ENCODE measurements at places on chromosomes 7 and 10.
A peak's percentile ranks its signal among the peaks of the same experiment; 100 is the strongest.

DNA sequence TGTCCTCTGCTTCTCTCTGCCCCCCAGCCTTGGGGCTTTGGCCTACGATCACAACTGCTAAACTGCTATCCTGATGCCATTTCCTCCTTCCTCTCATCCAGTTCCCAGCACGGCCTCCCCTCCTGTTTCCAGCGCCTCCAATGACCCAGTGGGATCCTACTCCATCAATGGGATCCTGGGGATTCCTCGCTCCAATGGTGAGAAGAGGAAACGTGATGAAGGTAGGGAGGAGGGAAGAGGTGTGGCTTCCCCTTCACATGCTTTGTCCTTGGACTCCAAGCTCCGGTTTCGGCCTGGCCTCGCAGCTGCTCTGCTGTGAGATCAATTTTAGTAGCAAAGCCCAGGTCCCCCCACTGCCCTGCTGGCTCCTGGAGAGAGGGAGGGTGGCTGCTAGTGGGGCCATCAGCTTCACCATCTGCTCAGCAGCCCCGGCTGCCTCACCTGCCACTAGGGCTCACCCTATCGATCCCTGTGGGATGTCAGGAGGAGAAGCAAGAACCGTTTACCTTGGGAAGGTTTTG is 35.8 kb downstream of the PAX2 start:
- DNase-seq, result no peak

GRCh38 chr7:94481279-94481678 is 28.3 kb upstream of the CASD1 start:
- no peak for DNase-seq

DNA sequence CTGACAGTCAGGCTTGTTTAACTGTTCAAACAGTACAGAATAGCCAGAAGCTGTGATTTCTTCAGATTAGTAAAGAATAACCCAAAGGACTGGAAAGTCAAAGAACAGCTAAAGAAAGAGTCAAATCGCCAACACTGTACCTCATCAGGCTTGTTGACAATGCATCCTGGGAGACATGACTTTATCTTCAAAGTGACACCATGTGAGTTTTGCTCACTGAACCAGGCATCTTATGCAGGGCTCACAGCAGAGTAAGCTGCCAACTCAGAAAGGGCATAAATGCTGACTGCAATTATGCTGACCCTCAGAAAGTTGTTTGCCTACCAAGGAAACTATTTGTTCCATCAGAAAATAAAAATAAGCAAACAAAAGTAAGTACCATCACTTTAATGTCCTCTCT is 96.4 kb downstream of the MAGI2 start:
- DNase-seq, result no peak

- no peak for DNase-seq
Measured at GRCh38 chr7:7569081-7569527, 2.4 kb downstream of the MIOS start.

DNA sequence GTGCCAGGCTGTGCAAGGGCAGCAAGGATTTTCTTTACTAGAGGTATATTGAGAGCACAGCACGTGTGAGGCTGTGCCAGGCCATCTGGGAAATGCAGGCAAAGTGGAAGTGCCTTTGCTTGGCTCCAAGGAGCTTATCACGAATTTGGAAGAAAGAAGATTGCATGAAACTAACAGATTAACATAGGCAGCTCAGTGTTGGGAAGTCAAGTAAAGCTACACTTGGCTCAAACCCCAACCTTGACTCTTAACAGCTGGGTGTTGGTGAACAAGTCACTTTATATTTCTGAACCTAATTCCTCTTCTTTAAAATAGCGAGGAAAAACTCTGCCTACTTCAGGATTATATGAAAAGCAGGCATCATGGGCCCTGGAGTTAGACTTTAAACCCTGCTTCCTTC is 105.2 kb downstream of the PLCE1 start:
- no peak for DNase-seq

DNA sequence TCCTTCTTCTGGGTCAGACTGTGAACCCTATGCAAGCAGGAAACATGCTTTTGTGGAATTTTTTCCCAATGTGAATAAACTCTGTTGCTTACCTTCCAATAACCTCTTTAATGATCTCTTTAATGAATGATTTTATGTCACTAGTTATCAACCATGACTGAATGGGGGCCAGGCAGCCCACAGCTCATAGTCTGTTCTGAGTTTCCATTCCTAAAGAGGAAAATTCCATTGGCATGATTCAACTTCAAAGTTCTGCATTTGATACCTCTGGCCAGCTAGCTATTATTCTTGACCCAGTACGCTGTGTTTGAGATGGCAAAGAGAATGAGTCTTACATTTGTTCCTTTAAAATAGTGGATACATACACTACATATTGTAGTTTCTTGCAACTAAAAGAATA is 867.8 kb upstream of the CELF2 start:
- DNase-seq, result no peak

GRCh38 chr7:143323653-143324052 is 7.7 kb downstream of the CLCN1 start:
- no peak for DNase-seq

DNA sequence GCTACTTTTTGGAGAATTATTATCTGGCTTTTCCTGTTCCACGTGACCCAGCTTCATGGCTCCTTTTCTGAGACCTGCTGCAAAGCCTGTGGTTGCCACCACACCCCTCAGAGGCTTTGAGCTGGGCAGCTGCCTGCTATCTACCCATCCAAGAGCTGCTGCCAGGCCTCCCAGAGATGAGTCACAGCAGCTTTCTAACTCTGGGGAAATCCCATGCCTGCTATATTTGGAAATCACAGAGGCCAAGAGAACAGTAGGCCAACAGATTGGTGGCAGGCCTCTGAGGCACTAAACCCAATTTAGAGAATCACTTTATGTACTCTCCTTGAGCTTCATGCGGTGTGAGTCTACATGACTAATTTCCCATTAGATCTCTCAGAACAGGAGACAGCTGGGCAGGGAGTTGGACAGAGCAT is 35.2 kb downstream of the SGCE start:
- DNase-seq, result peak; percentile 96

DNA sequence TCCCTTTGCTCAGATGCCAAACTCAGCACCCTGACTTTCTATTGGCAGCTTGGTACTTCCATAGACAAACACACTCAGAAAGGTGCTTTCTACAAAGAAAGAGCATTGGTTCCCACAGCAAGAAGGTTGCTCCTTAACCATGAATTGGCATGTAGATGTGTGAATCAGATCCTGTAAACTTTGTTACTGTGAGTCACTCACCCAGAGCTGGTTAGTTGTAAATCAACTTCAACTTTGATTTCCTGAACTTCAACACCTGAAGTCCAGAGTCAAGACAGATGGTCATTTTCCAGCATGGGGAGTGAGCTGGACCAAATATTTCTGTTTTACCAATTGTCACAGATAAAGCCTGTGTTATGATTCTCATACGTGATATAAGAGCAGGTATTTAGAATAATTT is 797.2 kb downstream of the TNS3 start:
- DNase-seq, result peak; percentile 92

- no peak for DNase-seq
Measured at GRCh38 chr7:24343614-24344013, 59.6 kb downstream of the NPY start.

GRCh38 chr10:43035800-43036199 is 41.1 kb upstream of the RET start:
- DNase-seq, result no peak

DNA sequence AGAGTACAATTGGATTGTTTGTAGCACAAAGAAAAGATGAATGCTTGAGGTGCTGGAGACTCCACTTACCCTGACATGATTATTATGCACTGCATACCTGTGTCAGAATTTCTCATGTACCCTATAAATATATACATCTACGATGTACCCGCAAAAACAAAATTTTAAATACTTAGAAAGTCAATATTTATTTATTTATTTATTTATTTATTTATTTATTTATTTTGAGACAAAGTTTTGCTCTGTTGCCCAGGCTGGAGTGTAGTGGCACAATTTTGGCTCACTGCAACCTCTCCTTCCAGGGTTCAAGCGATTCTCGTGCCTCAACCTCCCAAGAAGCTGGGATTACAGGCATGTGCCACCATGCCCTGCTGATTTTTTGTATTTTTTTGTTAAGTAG is 35.1 kb upstream of the EBF3 start:
- DNase-seq, result no peak

DNA sequence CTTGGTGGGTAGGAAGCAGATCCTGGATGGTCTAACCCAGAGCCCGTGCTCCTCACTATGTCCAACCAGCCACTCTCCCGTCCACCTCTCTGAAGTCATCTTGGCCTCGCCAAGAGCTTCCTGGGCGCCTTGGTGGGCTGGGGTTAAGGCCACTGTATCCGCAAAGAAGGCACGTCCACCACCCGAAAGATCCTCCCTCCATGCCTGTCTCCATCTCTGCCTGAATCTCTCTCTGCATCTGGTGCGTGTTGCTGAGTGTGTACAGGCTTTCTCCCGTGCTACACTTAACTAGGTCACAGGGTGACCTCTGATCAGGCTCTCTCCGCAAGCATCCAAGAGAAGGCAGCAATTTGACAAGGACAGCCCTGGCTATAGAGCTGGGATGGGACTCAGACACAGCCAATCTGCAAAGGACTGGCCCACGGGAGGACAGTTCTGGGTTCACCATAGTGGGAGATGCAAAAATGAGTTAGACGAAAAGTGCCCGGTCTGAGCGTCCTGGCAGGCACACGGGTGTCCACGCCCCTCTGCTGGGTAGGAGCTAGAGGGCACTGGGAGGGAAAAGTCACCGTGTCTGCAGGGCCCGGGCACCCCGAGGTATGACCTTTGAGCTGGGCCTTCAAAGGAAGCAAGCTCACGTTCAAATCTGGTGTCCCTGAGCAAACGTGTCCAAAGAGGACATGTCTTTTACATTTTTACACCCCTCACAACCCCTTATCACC is 9.4 kb upstream of the RFC2 start:
- DNase-seq, result no peak

DNA sequence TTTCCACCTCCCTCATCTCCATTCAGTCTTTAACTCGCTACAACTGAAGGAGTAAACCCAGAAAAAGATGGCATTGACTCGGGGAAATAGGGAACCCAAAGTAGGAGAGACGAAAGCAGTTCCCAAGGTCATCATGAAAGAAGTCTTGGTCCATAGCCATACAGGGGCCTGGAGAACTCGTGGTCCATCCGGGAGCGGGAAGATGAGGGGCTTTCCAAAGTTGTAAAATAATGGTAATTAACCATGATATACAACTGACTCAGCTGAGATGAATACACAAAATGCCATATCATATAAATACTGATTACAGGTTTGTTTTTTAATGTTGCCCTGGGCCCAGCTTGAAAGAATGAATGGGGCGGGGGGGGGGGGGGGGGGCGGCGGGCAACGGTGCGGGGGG is 32.3 kb downstream of the RBM17 start:
- no peak for DNase-seq

GRCh38 chr10:130016993-130017630 is 53.0 kb upstream of the EBF3 start:
- no peak for DNase-seq

DNA sequence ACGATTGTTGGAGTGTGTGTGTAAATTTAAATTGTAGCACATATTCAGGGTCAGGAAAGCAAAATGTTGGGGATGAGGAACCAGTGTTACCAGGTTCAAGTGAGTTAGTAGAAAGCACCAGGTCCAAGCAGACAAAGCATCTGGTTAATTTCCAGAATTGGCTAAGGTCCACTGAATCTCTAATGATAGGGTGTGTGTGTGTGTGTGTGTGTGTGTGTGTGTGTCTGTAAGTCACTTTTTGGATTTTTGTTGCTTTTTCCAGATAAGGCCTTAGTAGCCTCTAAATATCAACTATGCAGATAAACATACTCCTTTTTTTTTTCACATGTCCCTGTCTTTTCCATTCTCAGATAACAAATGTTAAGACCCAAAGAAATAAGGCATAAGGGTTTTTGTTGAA is 36.6 kb upstream of the FMC1 start:
- DNase-seq, result no peak

DNA sequence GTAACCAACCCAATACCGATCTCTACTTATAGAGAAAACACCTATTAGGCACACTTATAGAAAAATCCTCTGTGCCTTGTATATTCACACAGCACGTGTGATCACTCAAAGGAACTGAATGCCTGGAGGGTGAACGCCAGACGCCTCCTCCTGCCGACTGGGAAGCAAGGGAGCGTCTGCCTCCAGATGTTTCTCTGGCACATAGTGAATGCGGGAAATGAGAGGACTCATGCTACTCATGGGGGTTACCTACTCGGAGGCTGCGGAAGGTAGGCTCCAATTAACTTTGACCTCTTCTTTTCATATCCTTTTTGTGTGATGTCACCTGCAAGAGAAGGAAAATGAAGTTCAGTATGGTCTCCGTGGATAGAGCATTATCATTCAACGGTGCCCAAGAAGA is 203.3 kb downstream of the DIP2C start:
- DNase-seq, result no peak

DNA sequence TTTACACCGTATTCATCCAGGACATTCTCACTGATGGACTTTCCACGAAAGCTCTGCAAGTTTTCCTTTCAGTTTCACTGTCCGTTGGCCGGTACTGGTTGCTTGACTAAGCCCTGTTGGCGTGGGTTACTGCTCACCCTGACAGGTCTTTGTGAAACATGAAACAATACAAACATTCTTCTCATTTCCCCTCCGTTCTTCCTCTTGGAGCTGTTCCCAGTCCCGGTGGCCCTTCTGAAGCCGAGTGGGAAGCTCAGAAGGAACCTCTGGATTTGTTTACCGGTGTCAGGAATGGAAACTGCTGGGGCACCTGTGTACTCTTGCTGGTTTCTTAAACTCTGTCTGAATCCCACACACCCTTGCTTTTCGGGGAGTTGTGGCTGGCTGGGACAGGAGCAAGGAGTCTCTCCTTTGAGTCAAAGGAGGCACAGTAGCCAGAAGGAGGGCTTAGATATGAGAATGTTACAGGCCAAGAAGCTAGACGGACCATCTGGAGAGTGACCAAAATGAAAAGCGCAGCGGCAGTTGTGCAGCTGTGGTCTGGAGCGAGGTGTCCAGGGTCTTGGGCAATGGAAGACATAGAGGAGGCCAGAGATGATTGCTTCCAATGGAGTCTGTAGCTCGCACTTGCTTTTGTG is 45.7 kb downstream of the LYZL2 start:
- peak; percentile 69 for DNase-seq

- peak; percentile 29 for DNase-seq
Measured at GRCh38 chr10:92419740-92420545, 129.0 kb downstream of the MARCHF5 start.

GRCh38 chr7:44310221-44310848 is 15.1 kb downstream of the CAMK2B start:
- DNase-seq, result no peak

DNA sequence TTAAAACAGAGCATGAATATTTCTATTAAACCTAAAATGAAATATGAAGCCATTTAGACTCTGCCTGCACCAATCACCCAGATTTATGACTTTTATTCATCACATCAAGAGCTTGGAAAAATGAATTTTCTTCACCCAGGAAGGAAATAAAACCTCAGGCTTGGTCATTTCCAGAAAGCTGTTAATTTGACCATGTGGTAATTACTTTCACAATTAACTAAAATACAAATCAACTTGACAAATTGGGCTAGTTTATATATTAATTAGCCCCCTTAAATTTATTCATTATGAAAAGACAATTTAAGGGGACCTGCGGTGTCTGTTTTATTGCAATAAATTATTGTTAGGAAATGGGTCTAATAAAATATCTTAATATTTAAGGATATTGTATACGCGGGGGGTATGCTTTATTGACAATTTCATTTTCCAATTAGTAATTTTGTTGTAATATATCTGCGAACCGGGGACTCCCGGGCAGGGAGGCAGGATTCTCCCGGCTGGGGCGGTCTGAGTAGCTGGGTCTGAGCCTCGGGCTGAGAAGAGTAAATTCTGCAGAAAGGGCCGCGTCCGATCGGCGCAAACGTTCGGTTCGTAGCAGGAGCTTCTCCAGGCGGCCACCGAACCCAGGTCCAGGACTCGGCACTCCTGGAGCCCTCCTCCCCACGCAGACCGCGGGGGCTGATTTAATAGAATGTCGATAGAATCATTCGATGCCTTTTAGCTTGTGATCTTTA is 9.4 kb upstream of the MNX1 start:
- DNase-seq, result no peak
